ENCODE measurements at places on chromosomes 5 and 9.

DNA sequence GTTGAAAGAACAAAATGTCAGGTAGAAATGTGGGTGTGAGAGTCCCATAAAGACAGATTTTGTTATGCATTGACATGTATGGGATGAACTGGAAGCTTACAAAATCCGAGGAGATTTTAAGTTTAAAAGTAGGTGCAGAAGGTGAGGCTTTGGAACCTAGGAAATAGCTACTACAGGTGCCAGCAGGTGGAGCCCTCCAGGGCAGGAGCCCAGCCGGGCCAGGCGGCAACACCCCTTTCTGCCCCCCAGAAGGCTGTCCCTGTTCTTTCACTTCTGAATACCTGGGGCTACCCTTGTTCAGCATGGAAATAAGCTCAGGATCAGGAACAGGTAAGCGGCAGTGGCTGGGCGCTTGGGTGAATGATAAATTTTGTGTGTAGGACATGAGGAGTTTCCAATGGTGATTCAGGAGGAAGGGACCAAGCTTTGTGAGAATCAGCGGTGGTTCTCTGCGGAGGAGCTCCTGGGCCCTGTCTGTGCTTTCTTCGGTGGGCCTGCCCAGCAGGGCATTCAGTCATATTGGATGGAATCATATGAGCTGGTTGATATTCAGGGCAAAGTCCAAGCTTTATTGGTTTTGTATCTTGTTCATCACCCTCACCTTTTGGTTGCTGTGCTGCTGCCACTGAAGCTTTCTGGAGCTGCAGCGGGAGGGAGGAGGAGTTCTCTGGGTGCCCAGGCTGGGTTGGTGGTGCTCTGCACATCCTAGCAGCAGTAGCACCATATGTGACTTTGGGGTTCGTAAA lies 12.3 kb downstream of the PCBD2 start:
- no peak for DNase-seq

GRCh38 chr9:96556701-96557461 lies 62.8 kb downstream of the CDC14B start:
- DNase-seq, result no peak

DNA sequence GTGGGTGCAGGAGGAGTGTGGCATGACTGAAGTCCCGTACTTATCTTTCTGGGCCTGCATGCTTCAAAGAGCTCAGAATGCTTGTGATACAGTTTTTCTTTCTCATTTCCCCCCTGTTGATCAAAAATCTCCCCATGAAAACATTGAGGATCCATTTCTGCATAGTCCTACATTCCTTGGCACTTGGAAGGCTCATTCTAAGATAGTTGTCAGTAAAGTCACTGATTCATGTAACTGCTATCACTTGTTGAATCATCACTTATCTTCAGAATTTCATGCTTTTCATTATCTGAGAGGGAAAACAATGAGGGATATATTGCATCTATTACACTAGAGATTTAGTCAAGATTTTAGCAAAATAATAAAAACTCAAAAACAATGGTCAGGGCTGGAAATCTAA lies 1953.1 kb upstream of the CDH6 start:
- DNase-seq, result no peak

DNA sequence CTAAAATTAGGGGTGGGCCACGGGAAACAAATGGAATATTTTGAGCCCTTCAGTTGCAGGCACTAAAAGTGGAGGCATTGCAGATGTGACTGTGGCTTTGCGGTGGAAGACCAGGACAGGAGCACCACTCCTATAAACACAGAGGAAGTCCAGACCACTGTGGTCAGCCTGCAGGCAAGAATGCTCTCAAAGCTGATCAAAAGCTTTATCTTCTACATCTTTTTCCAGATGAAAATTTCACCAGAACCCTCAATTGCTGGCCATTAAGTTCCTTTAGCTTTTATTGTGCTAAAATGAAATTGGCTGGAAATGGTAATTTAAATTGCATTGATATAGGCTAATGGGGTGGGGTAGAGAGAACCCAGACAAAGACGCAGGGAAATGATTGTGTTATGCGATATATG lies 208.8 kb downstream of the ERCC6L2 start:
- no peak for DNase-seq

DNA sequence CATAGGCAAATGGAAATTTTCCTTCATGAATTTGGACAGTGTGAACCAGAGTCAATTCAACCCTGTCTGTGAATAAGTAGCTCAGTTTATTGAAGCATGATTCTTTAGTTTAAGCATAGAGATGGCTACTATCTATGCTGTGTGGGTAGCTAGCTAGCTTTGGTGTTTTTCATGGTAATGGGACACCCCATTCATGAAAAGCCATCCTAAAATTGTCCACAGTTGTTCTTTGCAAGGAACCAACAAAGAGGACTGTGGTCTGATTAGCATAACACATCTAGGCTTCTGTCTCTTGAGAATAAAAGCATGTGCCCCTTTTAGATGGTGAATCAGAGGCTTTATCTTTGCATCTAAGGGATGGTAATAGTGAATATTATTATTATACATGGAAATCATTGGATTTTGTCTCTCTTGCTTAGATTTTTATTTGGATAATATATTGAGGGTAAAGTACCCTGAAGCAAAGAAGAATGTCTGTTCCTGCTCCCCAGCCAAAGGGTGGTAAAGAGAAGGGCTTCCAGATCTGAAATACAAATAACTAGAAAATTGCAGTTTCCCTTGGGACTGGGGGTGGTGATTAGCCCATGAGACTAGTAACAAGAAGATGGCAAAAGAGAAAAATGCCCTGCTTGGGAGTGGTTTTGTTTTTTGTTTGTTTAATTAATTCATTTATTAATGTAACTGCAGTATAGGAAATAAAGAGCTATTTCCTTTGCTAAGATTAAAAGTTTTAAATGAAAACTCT lies 624.2 kb upstream of the ZNF608 start:
- DNase-seq, result no peak

DNA sequence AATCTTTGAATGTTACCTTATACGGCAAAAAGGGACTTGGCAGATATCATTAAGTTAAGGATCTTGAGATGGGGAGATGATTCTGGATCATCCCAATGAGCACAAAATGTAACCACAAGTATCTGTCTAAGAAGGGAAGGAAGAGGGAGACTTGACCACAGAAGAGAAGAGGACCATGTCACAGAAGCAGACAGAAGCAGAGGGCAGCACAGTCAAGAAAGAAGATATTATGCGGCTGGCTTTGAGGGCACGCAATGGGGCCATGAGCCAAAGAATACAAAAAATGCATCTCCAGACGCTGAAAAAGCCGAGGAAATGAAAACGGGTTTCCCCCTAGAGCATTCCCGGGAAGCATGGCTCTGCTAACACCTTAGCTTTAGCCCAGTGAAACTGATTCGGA lies 225.3 kb downstream of the NR2F1-AS1 start:
- DNase-seq, result no peak

GRCh38 chr5:134145779-134146581 lies 30.8 kb downstream of the SKP1 start:
- DNase-seq, result no peak

DNA sequence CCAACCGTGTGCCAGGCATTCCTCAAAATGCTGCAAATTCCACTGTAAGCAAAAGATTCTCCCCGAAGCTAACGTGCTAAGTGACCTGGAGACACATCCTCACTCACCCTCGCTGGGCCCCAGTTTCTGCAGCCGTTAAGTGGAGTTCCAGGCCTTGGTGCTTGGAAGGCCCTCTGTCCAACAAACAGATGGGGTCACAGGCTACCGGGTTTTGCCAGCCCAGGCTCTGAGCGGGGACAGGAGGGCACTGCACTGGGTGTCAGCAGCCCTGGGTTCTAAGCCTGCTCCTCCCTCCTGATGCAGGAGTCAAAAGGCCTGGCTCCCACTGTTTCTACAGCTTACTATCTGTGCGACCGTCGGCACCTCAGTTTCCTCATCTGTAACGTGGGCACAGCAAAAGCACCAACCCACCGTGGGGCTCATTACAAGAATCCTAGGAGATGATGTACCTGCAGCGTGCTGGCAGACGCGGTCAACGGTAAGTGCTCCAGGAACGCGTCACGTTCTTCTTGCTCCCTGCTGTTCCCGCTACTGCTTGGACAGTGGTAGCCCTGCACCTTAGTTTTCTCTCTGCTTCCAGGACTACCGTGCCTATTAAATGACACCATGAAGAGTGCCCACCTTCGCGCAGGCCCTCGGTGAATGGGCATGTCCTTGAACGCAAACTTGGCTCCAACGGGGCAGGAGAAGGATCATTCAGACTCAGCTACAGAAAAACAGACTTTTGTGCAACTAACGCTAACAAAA lies 84.8 kb downstream of the ADAMTS2 start:
- DNase-seq, result no peak

GRCh38 chr9:99595796-99596195 lies 225.9 kb upstream of the NR4A3 start:
- DNase-seq, result no peak

All from cortex of kidney (tissue), 1 donor.